ENCODE measurements at places on chromosomes 2 and 18.

GRCh38 chr2:119862127-119862889 is 102.6 kb downstream of the PTPN4 start:
- no peak overlapping the region for H3K4me3 ChIP-seq
- no peak overlapping the region for H3K27ac ChIP-seq
- no peak for DNase-seq
- H3K27me3 ChIP-seq: no peaks in the 10 kb centered on the region
- no peaks in the 10 kb centered on the region for H3K4me1 ChIP-seq

DNA sequence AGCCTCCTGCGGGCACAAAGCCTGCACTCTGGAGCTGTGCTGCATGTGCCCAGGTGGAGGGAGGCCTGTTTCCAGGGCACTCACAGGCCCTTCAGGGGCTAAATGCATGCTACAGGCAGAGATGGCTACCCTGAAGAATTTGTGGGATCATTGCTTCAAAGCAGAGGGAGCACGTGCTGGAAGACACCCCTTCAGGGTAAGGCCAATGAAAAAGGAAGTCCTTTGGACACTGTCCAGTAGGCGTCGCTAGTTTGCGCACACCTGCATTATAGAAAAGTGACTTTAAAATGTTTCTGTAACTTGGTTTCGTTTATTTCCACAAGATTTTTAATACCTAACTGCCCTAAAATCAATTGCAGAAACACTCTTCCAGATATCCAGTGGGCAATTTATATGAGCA is 325.3 kb downstream of the ZNF516 start:
- no peaks in the 10 kb centered on the region for H3K4me1 ChIP-seq
- no peaks in the 10 kb centered on the region for H3K27me3 ChIP-seq
- H3K4me3 ChIP-seq: no peak overlapping the region
- H3K27ac ChIP-seq: no peak overlapping the region

DNA sequence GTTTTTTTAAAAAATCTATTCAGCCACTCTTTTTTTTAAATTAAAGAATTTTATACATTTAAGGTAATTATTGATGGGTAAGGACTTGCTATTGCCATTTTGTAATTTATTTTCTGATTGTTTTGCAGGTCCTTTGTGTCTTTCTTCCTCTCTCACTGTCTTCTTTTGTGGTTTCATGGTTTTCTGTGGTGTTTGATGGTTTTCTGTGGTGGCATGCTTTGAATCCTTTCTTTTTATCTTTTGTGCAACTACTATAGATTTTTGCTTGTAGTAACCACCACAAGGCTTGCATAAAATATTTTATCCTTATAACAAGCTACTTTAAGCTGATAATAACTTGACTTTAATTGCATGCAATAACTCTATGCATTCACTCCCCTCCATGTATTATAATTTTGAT is 31.5 kb upstream of the SLC4A10 start:
- no peaks in the 10 kb centered on the region for H3K36me3 ChIP-seq
- no peaks in the 10 kb centered on the region for H3K4me1 ChIP-seq
- H3K27ac ChIP-seq: no peak overlapping the region
- H3K27me3 ChIP-seq: no peaks in the 10 kb centered on the region
- no peak for DNase-seq

DNA sequence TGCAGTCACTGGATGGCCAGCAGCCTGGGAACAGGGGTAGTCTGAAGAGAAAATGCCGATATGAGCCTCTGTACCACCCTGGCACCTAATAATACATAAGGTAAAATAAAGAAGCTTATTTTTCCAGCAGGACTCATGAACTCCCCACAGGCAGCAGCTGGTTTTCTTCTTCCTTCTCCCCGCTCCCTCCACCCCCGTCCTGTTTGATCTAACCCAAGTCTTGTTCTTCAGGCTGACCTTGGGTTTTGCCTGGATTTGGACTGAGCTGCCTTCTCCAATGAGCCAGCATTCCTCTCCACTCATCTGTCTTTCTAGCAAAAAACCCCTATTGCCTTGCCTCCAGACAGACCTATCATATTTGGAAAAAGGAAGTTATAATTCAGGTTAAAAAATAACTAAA is 111.8 kb downstream of the CELF4 start:
- H3K27me3 ChIP-seq: no peaks in the 10 kb centered on the region
- no peaks in the 10 kb centered on the region for H3K36me3 ChIP-seq
- H3K4me3 ChIP-seq: no peak overlapping the region
- no peaks in the 10 kb centered on the region for H3K4me1 ChIP-seq
- DNase-seq: no peak

DNA sequence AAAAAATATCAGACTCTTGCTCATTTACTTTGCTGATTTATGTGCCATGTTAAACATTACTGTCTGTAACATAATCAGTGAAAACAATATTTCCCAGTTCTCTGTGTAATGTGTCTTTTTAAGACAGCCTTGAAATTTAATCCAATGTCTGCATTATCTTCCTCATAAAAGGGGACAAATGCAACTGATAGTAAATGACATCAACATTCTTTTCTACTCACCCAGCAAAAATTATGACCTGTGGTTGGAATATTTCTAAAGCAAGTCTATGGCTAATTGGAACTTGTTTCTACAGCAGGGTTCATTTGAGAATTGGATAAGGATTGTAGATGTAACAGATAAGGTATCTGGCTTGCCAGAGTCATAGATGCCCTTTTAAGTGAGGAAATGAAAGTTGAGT is 34.8 kb downstream of the C1D start:
- no peak overlapping the region for H3K4me3 ChIP-seq
- no peaks in the 10 kb centered on the region for H3K36me3 ChIP-seq
- H3K4me1 ChIP-seq: no peaks in the 10 kb centered on the region
- no peaks in the 10 kb centered on the region for H3K27me3 ChIP-seq
- DNase-seq: no peak

DNA sequence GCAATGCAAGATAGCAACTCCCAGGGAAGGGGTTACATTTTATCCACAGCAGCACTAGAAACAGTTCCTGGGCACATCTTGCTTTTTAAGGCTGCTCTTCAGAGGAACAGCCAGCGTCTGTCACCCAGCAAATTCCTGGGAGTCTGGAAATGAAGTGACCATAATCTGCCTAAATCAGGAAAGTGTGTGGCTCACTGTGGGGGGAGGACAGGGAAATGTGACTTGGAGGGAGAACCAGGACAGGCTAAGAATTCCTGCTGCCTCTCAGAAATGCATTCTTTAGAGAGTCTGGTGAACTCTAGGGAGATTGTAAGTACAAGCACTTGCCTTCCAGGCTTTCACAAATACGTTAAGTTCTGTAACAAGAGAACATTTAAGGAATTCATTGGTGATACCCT is 364.3 kb upstream of the SPHKAP start:
- no peaks in the 10 kb centered on the region for H3K27me3 ChIP-seq
- DNase-seq: no peak
- H3K4me1 ChIP-seq: no peaks in the 10 kb centered on the region
- H3K36me3 ChIP-seq: no peaks in the 10 kb centered on the region
- H3K4me3 ChIP-seq: no peak overlapping the region
- peak overlapping the region; percentile 31 for H3K27ac ChIP-seq

GRCh38 chr2:238359403-238359802 is 39.1 kb downstream of the TRAF3IP1 start:
- H3K36me3 ChIP-seq: peaks cover 18% of the 10 kb centered on the region
- H3K4me1 ChIP-seq: no peaks in the 10 kb centered on the region
- no peaks in the 10 kb centered on the region for H3K27me3 ChIP-seq
- no peak overlapping the region for H3K4me3 ChIP-seq
